NCI-H2171 treated with DMSO at 0.1 percent for 48 hours (cell line): ENCODE measurements at places on chromosomes 5 and 9.
A peak's percentile ranks its signal among the peaks of the same experiment; 100 is the strongest.

GRCh38 chr5:15683332-15683731, 183.4 kb downstream of the FBXL7 start:
- DNase-seq = peak; percentile 5

DNA sequence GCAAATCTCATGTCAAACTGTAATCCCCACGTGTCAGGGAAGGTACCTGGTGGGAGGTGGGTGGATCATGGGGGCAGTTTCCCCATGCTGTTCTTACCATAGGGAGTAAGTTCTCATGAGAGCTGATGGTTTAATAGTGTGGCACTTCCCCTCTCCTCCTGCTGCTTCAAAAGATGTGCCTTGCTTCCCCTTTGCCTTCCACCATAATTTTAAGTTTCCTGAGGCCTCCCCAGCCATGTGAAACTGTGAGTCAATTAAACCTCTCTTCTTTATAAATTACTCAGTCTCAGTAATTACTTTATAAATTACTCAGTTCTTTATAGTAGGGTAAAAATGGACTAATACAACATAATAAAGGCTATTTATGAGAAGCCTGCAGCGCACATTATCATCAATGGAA, 7.1 kb upstream of the CNTRL start:
- no peak for DNase-seq

GRCh38 chr9:109150925-109151545, 16.0 kb downstream of the FRRS1L start:
- DNase-seq = no peak

DNA sequence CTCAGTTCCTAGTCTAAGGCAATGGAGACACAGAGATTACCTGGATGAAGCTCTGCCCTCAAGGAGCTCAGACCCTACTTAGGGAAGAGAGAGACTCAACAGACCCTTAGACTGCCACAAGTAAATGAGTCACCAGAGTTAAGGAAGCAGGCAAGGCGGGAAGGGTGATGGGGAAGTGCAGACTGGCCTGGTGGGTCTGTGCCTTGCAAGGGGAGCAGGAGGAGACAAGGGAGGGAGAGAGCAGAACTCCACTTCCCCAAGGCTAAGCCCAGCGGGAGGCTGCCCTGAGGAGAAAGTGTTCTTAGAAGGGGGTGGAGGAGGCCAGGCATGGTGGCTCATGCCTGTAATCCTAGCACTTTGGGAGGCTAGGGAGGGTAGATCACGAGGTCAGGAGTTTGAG, 83.7 kb downstream of the HRH2 start:
- DNase-seq = no peak

GRCh38 chr9:90921969-90922368, 120.3 kb downstream of the SYK start:
- DNase-seq = no peak

DNA sequence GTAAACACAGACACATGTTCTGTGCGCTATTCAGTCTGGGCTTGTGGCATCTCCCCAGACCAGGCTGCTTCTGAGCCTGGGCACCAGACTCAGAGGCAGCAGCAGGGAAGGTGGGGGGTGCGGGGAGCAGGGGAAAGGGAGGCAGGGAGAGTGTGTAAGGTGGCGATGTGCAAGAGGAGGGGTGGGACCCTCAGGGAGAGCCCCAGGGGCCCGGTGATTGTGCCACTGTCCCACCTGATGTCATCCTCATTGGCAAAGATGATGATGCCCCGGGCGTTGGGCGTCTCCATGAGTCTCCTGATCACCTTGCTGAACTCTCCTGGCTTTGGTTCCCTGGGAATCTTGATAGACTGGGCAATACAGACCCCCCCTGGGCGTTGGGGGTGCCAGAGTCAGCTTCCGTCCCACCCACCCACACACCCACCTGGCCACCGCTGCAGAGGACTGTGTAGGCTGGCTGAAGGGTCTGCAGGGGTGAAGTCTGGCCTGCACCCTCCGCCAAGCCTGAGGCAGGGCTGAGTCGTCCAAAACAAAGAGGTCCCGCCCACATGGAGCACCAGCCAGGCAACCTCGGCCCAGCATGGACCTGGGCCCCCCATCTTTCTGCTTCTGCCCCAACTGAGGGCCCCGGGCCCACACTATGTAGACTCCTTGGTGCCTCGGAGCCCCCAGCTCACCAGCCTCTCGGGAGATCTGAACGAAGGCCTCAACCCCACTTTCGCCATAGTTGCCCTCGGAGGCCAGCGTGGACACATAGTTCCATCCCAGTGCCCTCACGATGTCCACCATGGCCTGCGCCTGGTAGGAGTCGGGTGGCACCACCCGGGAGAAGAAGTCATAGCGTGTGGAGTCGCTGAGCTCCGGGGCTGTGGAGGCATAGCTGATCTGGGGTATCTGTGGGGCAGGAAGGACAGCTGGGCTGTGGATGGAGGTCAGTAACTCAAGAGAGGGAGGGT, 3.7 kb downstream of the GRM6 start:
- DNase-seq = no peak

- DNase-seq = no peak
Measured at GRCh38 chr5:1651971-1652872, 128.5 kb upstream of the LPCAT1 start.

DNA sequence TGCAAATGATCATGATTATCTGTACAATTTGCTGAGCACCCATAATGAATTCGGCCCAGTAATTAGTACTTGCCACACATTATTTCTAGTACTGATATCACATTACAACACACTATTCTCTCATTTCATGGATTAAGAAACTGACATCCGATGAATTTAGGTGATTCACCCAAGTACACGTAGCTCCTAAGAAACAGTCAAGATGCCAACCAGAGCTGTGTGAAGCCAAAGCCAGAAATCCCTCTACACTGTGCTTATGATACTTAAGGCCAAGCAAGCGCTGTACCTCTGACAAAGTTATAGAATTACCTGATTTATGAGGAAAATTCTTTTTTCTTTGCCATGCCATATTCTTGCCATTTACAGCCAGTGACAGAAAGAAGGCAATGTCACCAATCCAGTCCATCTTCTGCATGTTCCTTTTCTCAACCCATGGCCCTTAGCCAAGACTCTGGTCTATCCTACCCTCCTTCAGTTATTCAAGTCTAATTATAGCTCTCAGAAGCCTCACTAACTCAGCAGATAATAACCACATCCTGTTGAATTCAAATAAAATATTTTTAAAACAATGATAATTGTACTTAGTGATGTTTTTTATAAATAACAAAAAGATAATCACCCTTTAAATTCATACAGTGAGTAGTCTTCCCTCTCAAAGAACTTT, 74.3 kb upstream of the PTGER4 start:
- no peak for DNase-seq

- no peak for DNase-seq
Measured at GRCh38 chr9:137141976-137142936, 3.3 kb downstream of the GRIN1 start.

- DNase-seq = no peak
Measured at GRCh38 chr5:160030631-160031377, 21.9 kb downstream of the TTC1 start.

DNA sequence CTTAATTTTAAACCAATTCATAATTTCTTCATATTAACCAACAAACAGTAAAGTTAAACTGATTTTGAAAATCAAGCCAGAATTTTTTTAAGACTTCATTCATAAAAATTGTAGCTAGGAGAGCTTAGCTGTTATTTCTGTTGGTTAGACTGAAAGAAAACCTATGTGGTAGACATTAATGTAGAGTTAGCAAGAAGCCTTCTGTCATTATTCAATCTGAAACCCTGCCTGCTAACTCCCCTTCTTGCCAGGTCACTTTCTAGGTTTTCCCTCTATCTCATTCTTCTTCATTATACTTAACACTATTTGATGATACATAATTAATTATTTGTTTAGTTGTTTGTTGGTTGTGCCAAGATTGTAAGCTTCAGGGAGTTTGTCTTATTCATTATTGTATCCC, 304.3 kb upstream of the MEF2C start:
- no peak for DNase-seq

DNA sequence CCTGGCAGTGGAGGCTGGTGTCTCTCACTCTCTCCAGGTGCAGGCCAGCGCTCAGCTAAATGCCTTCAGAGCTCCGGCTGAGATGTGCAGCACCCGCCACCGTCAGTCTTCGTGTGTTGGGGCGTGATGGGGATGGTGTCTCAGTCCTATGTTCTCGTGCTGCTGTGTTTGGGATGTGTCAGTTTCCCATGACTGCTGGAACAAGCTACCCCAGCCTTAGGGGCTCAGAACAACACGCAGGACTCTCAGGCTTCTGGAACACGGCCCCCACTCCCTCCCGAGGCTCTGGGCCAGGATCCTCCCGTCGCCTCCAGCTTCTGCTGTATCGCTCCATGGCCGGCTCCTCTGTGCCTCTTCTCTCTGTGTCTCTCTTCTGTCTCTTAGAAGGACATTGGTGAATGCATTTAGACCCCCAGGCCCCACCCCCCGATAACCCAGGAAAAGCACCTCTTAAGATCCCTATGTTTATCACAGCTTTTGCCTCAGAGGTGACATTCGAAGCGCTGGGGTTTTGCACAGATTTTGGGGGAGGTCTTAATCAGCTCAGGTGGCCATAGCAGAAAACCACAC, 9.6 kb upstream of the CEP72 start:
- DNase-seq = no peak

GRCh38 chr9:20358207-20358606, 264.1 kb downstream of the MLLT3 start:
- no peak for DNase-seq

DNA sequence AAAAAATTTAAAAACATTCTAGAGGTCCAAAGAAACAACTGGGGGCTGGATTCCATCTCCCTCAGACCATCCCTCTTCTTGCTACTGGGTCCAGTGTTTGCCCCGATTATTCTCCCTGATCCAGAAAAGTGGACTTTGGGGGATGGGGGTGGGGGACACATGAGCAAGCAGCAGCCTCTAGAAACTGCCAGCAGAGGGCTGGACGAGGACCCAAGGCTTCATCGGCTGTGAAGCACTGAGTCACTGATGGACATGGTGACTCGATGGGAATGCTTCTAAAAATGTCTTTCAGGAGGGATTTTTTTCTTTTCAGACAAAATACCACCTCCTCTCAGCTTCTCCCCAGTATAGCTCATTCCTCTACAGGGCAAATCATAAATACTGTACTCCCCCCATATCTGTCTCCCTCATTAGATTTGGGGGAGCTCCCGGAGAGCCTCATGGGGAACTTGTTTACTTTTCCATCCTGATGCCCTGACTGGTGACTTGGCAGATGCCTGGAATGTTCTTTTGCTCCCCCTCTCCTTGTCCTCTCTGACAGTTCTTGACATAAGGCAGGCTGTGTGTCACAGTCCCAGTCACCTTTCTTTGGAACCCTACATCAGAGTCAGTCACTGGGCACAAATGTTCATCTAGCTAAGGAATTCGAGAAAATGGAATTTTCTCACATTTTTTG, 67.2 kb upstream of the STC2 start:
- no peak for DNase-seq

DNA sequence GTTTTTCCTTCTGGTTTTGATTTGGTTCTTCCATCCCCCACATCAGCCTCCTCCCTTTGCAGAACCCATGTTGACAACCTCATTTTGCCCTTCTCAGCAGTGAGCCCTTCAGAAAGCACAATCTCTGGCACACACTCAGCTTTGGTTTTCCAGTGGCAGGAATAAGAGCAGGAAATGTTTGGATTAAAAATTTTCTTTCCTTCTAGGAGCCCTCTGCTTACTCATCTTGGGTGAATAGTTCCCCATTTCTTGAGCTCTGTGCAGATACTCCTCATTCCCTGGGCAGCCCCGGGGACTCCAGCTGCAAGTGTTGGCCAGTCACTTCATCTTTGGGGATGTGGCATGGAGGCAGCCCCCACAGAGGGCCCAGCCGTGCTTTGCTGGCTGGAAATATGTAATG, 170.5 kb downstream of the NR3C1 start:
- no peak for DNase-seq

- no peak for DNase-seq
Measured at GRCh38 chr5:74409712-74410111, 230.8 kb downstream of the ENC1 start.

GRCh38 chr5:11384441-11385250, 519.6 kb downstream of the CTNND2 start:
- DNase-seq = peak; percentile 70

- no peak for DNase-seq
Measured at GRCh38 chr9:99030092-99030511, 74.8 kb upstream of the TGFBR1 start.

- DNase-seq = no peak
Measured at GRCh38 chr9:125460883-125461635, 199.4 kb downstream of the GAPVD1 start.

DNA sequence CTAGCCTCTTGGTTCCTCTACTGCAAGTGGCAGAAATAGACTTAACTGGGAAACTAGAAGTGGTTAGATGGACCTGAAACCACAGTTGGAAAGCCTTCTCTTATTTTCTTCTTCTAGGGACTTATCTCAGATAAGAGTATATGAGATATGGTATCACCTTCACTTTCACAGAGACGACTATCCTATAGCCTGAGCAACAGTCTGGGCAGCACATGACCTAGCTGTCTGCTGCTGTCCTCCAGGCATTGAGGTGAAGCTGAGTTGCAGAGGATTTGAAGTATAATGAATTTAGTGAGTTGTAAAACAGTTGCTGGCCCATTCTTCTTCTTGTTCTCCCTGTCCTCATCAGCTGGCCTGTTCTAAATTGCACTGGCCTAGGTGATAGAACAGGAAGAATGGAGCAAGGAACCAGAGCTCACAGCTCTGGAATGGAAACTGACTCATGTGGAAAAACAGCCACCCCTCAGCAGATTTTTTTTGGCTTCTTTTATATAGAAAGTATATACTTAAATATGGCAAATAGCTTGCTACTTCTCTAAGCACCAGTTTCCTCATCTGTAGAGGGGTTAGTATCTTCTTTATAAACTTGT, 27.8 kb downstream of the RECK start:
- no peak for DNase-seq

GRCh38 chr5:44949687-44950086, 140.9 kb downstream of the MRPS30 start:
- DNase-seq = no peak
